Right renal pelvis (tissue), 4 donors: ENCODE measurements at places on chromosomes 2 and 18. TPM values are rescaled to one million over a fixed set of nuclear protein-coding genes. Genes with fewer than 3 reads are reported as not detected.

DNA sequence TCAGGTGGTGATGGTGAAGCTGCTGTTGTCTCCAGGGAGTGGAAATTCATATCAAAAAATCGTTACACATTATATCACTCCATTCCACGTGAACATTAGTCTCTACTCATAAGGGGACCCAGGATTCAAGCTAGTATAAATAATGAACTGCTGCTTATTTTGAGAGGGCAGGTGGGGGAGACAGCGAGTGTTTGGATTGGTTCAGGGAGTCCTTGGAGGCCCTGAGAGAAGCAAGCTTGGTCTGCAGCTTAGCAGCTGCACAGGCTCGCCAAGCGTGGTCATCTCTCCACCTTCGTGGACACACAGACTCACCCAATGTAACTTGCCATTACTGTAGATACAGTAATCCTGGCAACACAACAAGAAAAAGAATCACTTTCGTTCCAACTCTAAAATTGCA is 177.6 kb downstream of the ZNF521 start:
- no peak for DNase-seq

SLC11A1 gene
- 1.1 TPM for polyA plus RNA-seq

- no peak for DNase-seq
Measured at GRCh38 chr2:76341439-76341838, 630.7 kb upstream of the GCFC2 start.

DNA sequence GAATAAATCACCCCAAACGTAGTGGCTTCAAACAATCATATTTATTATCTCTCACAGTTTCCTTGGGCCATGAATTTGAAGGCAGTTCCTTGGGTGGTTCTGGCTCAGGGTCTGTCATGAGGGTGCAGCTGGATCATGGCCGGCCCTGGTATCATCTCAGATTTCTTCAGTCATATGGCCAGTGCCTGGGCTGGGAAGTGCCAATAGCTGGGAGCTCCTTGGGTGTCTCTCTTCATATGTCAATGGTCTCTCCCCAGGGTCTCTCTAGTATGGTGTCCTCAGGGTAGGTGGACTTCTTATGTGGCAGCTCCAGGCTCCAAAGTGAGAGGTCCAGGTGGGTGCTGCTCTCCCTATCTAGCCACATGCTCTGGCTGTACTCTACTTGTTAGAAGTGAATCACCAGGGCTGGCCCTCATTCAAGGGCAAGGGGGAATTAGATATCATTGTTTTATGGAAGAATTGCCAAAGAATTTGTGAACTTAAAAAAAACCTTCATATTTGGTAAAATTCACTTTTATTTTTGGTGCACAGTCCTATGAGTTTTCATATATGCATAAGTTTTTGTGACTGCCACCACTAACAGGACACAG is 15.4 kb downstream of the FHOD3 start:
- no peak for DNase-seq

HOXD8 gene
- 250 TPM for polyA plus RNA-seq

GRCh38 chr2:21396252-21396651 is 272.5 kb downstream of the TDRD15 start:
- DNase-seq, result no peak

MDH1B gene
- polyA plus RNA-seq, result 15.2 TPM

GRCh38 chr18:79698668-79699335 is 19.2 kb downstream of the CTDP1 start:
- no peak for DNase-seq

DNA sequence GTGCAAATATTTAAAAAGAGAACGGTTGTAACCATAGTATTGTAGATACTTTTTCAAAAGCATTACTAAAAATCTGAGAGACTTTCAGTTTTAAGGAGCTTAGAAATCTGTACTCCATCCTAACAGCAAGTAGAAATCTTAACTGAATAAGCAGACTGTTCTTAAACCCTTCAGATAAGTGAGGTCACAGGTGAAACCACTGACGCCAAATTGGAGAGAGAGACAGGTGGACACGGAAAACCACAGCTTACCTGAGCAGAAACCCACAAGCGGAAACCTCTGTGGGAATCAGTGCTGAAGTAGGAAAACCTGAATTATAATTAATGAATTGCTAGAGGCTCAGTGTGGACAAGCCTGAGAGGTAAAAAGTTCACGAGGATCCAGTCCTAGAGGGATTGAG is 959.4 kb upstream of the CELF4 start:
- DNase-seq, result no peak

GRCh38 chr2:625415-626333 is 51.5 kb downstream of the TMEM18 start:
- no peak for DNase-seq

- DNase-seq, result no peak
Measured at GRCh38 chr2:200373973-200374416, 67.5 kb downstream of the SPATS2L start.

DNA sequence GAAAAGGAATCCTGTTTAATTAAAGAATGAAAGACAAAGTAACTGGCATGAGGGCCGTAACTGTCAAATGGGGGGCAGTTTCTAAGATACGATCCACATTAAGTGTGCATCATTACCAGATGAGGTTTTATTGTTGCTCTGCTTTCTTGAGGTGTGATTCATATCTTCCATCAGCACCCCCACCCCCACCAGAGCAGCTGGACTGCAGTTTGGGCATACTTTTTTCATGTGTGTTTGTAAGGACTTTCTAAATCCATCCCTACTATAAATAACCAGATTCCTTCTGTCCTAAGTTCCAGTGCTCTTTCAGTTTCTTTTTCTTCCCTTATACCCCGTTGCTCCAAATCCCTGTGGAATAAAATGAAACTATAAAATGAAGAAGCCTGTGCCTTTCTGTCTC is 142.1 kb downstream of the CDCA7 start:
- no peak for DNase-seq

- DNase-seq, result no peak
Measured at GRCh38 chr2:18244845-18245244, 315.6 kb downstream of the RDH14 start.

DNA sequence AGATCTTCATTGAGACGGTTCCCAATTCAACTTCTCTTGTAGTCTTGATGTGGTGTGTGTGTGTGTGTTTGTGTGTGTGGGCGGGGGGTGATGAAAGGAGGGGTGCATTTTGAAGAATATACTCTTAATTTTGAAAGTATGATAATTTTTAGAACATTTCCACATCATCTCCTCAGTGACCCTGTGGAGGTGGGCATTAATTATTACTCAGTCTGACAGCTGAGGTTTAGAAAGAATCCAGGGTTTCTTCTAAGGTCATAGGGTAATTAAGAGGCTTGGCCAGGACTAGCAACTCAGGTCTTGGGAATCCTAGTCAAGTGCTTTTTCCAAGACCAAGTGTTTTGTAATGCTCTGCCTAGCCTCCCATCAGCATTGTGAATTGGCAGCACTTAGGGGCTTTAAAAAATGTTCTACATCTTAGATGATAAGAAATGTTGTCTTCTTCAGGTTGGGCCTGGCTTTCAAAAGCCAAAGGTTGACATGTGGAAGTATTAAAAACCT is 100.5 kb downstream of the SPTBN1 start:
- DNase-seq, result no peak

DNA sequence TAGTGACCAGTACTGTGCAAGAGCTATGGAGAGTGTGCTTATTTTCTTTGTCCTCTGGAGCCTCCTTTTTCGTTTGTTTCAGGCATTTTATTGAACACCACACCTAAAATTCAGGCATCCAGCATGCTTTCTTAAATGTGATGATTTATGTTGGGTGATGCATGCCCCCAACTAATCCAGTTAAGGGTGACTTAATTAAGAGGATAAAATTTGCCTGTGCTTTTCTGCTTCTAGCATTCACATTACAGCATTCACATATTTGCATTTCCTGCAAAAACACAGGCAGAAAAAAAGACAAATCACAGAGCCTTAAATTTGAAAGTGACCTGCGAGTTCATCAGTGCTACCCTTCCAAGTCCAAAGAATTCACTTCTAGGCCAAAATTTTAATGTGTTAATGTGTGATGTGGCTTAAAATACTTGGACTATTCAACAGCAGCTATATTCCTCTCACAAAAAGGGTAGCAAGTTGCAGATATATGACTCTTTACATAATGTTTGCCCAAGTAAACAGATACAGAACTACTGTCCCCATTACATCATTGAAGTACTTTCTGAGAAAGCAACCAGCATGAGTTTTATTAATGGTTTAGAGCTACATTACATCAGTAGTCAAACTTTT is 286.5 kb downstream of the THSD7B start:
- DNase-seq, result no peak

ADAM23 gene
- 5.7 TPM for polyA plus RNA-seq

DNA sequence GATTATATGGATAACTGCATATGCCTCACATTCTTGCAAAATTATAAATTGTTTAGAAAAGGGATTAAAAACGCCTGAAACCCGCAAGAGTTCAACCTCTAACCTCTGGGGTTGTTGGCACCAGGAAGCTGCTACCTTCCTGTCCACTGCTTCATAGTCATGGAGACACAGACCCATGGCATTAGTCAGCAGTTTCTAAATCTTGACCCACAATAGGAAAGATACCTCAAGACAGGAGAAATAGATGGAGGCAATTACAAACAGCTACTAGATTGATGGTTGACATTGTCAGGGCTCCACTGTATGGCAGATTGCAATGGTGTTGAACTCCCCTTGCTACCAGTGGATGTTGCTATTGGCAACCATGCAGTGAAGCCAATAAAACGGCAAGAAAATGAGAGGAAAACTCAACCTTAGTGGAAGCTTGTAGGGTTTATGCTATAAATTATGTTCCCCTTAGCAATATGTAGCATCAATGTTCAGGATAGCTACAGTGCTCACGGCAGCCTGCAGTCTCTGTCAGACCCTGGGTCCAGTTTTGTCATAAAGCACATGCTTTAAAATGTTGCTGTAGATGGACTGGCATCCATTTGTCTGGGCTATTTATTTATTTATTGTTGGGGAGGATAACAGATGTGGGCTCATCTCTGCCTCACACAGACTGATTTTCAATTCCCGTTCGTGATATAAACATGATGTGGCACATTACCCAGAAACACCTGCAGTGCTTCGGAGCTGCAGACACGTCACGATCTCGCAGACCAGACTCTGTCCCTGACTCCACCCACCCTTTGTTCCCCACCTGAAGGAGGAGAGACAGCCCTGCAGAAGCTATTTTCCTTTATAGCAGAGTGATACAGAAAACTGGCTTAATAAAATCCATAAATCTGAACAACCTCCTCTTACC is 233.4 kb downstream of the AGPS start:
- no peak for DNase-seq

GRCh38 chr2:131201098-131201497 is 8.2 kb upstream of the POTEE start:
- DNase-seq, result no peak

IKZF2 gene
- 7.8 TPM for polyA plus RNA-seq

DNA sequence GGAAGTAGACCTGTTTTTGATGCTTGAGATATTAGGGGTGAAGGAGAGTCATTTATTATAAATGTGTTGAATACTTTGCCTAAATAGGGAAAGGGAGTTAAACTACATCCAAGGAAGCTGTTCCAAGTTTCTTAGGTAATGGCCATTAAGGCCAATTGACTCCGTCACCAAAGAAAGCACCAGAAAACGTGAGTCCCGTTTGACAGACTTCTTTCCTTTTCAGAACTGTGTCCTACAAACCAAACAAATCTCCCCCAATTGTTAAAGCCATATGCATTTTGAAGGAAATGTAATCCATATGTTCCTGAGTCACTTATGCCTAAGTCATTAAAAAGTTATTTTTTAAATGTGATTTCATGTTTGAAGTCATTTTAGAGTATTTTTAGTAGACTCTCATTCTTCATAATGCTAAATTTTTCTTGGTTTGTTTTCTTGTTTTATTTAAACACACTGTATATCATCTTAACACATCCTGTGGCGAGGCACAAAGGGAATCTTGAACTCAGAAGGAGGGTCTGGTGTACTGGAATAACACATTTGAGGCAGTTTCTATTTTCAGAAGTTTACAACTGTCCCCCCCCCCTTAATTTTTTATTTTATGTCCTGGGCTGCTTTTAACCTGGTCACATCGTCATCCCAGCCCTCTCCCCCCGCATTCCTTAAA is 133.7 kb downstream of the RHBDD1 start:
- DNase-seq, result no peak

GALNT5 gene
- 0.50 TPM for polyA plus RNA-seq

GRCh38 chr2:175187378-175187777 is 5.9 kb upstream of the ATP5MC3 start:
- no peak for DNase-seq

MEP1B gene
- polyA plus RNA-seq, result 0.05 TPM

- DNase-seq, result no peak
Measured at GRCh38 chr2:192314800-192315481, 120.2 kb upstream of the TMEFF2 start.

ZSCAN30 gene
- polyA plus RNA-seq, result 38.7 TPM

- no peak for DNase-seq
Measured at GRCh38 chr2:53945538-53945937, 25.3 kb downstream of the PSME4 start.

- no peak for DNase-seq
Measured at GRCh38 chr18:25435149-25435782, 83.3 kb upstream of the ZNF521 start.

GRCh38 chr2:48330430-48330829 is 199.5 kb upstream of the STON1 start:
- DNase-seq, result no peak

DNA sequence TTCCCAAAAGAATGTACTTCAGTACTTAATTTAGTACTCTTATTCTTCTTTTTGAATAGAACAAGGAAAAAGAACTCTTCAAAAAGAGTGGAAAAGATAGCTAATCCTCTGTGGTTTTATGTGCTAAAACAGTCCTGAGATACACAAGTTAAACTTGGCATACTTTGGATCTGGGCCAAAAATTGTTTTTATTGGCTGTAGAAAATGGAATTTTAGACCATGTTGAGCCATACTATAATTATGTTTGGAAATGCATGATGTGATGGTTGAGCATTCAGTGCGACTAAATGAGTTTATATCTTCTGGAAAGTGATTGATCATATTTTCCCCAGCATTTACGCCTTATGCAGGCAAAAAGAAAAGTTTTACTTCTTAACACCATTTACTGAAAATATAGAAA is 18.0 kb upstream of the PDE1A start:
- DNase-seq, result no peak

- no peak for DNase-seq
Measured at GRCh38 chr2:206935991-206936842, 3.1 kb upstream of the CPO start.

DNA sequence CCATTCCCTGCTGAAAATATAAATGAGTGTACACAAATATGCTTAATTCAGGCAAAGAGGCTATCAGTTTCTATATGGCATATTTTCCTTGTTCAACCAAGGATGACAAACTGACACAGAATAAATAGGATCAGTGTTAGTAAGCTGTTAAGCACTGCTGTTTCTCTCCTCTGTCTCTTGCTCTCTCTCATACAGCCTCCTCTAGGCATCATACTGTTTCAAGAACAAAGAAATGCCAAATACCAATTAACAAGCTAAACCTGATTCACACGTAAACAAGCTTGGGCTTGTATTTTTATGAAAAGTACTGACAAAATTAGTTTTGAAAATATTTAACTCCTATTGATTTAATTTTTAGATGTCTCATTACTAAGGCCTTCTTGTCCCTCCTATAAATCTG is 1027.2 kb upstream of the ACVR2A start:
- DNase-seq, result no peak
